ENCODE measurements at places on chromosomes 4 and X.

DNA sequence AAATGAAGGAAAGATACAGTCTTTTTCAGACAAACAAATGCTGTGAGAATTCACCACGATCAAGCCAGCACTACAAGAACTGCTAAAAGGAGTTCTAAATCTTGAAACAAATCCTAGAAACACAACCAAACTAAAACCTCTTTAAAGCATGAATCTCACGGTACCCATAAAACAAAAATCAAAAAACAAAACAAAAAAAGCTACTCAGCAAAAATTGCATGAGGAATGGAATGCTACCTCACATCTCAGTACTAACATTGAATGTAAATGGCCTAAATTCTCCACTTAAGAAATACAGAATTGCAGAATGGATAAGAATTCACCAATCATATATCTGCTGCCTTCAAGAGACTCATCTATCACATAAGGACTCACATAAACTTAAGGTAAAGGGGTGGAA is 300.1 kb downstream of the NAF1 start:
- no peak for DNase-seq

DNA sequence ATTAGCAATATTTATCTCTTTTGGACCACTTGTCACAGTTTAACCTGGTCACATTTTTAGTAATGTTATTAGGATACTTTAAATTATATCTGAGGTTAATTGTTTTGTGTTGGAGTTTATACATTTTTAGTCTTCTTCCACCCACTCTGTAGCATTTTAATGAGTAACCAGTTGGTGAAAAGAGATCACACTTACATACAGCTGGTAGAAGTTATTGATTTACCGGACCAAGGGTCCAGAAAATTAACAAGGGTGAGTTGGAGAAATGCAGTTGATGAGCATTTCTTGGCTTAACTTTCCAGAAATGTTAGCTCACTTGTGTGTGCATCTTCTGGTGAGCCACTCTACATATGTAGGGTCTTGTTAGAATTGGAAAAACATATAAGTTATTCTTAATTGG is 219.6 kb downstream of the GRXCR1 start:
- no peak for DNase-seq

GRCh38 chrX:81120936-81121371 is 80.8 kb downstream of the HMGN5 start:
- no peak for DNase-seq

DNA sequence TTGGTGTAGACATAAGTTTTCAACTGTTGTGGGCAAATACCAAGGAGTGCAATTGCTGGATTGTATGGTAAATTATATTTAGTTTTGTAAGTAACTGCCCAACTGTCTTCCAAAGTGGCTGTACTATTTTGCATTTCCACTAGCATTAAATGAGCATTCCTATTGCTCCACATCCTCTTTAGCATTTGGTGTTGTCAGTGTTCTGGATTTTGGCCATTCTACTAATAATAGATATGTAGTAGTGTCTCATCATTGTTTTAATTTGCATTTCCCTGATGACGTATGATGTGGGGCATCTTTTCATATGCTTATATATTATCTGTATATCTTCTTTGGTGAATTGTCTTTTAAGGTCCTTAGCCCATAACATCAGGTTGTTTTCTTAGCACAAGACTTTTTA is 17.3 kb downstream of the PGAM4 start:
- no peak for DNase-seq

DNA sequence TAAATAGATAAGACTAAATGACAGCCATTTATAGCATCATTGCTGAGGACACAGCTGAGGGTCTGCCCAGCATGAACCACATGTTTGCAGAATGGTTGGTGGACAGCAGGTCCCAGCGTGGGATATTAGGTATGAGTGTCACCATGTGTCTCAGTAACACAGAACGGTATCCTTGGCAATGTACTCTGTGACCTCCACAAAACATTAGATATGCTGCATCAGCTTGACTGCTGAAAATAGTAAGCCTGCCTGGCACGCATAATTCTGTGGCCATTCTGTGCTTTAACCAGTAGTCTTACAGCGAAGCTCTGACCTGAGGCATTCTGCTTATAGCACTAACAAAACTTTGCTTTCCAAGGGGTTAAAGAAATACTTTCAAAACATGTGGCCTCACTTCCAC is 32.0 kb downstream of the LIMCH1 start:
- DNase-seq: no peak

DNA sequence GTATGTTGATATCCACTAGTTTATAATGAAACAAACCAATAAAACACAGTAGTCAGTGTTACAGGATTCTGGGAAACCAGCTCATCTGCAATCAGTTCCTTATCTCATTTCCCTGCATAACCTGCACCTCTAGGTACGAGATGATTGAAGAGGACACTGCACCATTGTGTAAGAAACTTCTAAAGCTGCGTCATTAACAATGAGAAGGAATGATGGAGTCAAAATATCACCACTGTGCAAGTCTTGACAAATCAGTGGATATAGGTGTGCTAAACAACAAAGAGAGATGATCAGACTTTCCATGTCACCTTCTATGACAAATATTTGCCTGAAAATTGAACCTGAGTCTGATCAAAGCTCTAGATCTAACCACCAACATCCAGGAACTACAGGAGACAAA is 40.7 kb upstream of the DHX15 start:
- DNase-seq: no peak

DNA sequence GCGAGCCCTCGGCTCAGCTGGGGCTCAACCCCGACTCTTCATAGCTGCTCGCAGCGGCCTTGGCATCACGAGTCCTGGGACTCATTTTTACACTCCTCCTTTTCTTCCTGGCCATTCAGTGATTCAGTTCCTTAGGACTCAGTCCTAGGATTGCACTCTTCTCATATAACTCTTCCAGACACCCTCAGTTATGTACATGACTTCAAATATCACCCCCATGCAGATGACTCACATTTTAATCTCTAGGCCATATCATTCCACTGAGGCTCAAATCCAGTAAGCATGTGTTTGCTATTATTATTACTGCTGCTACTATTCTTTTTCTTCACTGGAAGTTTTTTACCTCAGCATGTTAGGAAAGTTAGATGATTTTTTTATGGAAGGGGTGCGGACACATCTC is 14.4 kb downstream of the ITGB1BP2 start:
- no peak for DNase-seq

DNA sequence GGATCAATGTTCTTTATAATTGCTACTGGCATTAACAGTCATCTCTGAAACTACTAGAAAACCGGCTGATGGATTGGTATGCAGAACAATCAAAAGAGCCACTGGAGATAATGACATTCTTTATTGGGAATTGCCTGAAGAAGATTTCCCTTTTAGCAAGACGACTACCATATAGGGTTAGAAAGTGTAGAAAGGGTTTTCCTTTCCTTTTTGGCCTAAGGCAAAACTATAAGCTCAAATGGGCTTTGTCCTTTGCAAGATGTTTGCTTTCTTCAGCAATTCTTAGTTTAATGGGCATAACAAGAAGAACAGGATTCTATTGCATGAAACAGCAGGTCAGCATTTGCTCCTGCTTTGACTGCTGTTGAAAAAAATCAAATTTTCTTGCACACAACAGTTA is 214.2 kb upstream of the PCDH10 start:
- DNase-seq: no peak

DNA sequence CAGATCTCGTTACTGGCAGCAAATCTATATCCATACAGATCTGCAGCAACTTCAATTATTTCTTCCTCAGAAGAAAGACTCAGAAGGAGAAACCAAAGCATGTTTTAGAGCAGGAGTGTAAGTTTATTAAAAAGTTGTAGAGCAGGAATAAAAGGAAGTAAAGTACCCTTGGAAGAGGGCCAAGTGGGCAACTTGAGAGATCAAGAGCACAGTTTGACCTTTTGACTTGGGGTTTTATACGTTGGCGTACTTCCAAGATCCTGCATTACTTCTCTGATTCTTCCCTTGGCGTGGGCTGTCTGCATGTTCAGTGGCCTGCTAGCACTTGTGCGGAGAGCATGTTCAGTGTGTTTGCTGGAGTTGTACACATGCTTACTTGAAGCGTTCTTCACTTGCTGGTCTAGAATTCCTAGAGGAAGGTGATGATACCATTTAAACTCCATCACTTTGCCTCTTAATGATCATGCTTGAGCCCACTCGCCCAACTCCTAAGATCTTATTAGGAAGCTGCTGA is 1114.7 kb upstream of the PABPC4L start:
- no peak for DNase-seq

GRCh38 chr4:134865675-134866074 is 664.1 kb upstream of the PABPC4L start:
- no peak for DNase-seq

- no peak for DNase-seq
Observed at GRCh38 chrX:152898442-152898841, 575 bp downstream of the ZNF185 start.

GRCh38 chr4:173821876-173822275 is 291.8 kb upstream of the HAND2 start:
- DNase-seq: no peak

DNA sequence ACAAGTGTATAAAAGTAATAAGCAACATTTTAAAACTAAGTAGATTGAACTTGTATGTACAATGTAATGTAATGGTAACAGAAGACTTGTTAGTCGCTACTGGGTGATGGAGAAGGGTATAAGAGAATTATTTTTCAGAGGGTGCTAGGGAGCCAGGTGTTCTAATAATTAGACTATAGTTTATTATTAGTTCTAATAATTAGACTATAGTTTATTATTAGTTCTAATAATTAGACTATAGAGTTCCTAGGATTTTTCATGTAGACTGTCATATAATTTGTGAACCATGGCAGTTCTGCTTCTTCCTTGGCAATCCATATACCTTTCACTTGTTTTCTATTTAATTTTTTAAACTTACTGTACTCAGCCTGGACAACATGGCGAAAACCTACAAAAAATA is 117.3 kb upstream of the TSPAN5 start:
- DNase-seq: no peak

GRCh38 chr4:114393295-114394038 is 205.1 kb upstream of the UGT8 start:
- no peak for DNase-seq

DNA sequence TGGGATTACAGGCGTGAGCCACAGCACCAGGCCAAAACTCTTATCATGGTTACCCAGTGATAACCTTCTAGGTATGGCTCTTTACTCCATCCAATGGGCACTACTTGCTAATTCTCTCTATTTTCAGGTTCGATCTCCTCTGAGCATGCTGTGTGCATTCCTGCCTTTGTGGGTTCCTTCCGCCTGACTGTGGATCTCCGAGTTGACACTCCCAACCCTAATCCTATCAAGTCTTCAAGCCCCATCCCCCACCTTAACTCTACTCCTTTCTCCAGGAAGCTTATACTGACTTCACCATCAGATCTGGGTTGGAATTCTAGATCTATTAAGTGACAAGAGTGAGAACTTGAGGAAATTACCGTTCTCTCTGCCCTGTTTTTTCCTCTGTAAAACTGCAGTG is 64.6 kb downstream of the ZAR1 start:
- DNase-seq: no peak

GRCh38 chr4:110484029-110484428 is 8.1 kb downstream of the ENPEP start:
- DNase-seq: no peak
